ENCODE measurements at places on chromosomes 6 and 20.

- DNase-seq = no peak
These were observed 83.5 kb upstream of the SYNCRIP start for GRCh38 chr6:85726206-85726605.

GRCh38 chr20:4006640-4007039 is 8.7 kb downstream of the RNF24 start:
- DNase-seq = no peak

- no peak for DNase-seq
These were observed 482.4 kb upstream of the MMS22L start for GRCh38 chr6:97765461-97765860.

DNA sequence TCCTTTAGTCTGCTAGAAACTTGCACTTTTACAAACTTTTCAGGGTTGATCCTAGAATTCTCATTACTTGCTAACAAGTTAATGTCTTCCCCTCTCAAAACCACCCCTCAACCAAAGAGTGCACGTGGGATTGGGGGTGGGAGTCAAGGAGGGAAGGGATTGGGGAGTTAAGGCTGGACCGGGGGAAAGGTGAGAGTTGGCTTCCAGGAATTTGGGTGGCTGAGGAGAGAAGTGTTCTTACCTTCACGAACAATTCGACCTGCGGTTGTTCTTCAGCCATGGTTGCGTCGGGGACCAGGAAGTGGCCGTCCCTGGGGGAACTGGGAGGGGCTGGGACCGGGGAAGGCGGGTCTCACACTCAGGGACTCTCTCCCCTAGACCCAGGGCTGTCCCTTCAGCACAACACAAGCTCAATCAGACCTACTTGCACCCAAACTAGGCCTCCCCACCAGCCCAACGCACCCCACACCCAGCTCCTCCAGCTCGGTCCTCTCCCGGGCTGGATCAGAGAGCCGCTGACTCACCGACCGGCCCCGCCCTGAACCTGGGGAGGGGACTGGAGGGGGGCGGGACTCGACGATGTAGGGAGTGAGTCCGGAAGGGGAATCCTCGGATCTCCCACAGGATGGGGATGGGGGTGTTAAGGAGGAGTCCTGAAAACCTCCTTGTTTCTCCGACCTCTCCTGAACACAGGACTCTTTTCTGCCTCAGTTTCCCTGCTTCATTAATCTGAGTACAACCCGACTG is at the start of gene CLIC1:
CLIC1 (minus strand) TSS at position 510 of the 747 bp plus-strand sequence; CDS start at position 280, 230 bp downstream.
- DNase-seq = peak; percentile 61

GRCh38 chr6:157996918-157997702 is 15.4 kb downstream of the SYNJ2 start:
- no peak for DNase-seq

GRCh38 chr6:138520463-138520862 is 21.2 kb upstream of the NHSL1 start:
- DNase-seq = no peak

- DNase-seq = no peak
These were observed 416 bp upstream of the POLR1H start for GRCh38 chr6:30060606-30061091.

DNA sequence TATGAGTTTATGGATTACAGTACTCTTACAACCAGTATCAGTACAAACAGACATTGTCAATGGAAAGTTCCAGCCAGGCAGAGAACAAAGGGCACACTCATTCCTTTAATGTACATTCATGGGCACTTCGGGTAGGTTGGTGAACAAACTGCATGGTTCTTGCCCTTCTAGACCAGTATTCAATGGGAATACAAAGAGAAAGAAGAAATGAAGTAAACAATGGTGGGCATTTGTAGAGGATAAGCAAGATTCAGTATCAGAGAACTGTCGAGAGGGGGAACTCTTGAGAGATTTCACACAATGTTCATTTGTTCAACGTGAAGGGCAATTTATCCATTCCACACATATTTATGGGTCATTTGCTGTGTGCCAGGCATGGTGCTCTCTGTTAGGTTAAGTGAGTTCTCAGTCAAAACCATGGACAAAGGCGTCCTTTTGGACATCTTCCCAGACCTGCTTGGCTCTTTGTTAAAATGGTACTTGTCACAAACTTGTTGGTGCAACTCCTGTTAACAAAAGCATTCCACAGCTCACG is 714.8 kb downstream of the DHX35 start:
- no peak for DNase-seq

- DNase-seq = no peak
These were observed 469 bp downstream of the SYNJ2 start for GRCh38 chr6:157982102-157982562.

DNA sequence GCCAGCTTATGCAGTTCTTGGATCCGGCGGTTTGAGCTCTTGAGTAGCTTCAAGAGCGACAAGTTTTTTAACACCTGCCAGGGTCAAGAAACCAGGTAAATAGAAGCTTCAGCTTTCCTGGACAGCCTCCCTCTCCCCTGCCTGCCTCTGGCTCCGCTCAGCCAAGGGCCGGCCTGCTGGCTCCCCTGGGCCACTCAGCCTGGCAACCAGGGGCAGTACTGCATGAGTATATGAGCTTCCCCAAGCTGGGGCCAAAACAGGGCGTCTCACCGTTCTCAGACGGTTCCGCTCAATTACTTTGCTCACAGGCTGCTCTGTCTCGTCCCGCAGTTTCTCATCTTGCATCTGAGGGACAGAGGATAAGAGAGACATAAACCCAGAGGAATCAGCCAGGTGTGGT is 856 bp downstream of the TP53TG5 start:
- no peak for DNase-seq

DNA sequence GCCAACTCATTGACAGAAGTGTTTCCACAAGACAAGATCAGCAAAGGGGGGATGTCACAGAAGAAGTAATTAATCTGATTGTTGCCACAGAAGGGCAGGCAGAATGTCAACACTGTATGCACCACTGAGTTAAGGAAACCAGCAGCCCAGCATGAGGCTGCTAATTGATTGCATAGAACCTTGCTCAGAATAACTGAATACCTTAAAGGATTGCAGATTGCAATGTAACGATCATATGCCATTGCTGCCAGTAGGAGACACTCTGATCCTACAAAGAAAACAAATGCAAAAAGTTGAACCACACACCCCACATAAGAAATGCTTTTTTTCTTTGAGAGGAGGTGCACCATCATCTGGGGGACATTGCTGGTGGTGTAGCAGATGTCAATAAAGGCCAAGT is 13.1 kb downstream of the OR5V1 start:
- no peak for DNase-seq

DNA sequence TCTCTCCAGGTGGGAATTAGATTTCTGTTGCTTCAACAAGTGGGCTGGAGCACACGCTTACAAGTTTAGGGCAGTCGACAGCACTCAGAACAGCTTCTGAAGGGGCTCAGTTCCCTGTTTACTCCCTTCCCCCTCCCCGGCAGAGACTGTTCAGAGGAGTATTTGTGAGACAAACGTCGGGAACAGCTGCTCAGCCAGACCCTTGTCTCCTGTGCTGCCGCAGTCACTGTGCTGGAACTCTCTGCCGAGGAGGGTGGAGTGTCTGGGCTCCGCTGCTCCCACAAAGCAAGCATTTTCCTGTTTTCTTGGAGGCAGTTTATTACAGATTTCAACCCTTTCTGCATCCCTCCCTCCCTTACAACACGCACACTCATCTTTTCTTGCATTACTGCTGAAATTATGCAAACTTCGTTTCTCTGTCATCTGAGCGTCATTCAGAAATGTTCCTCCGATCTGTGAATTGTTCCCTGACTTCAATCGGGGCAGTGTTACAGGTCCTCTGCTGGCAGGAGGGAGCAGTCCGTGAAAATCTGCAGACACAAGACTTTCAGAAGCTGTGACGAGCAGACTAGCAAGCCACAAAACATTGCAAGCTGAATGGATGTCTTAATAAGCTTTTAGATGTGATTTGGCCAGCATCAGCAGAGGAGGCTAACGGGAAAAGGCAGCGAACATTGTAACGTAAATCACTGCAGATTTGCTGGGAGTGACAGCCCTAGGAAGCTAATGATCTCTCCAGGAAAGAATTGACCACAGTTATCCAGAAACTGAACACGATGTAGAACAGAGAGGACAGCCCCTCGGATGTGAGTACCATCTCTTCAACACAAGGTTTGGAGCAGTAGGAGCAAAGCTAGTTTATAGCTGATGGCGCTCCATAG is 76.2 kb downstream of the LYRM2 start:
- DNase-seq = no peak

DNA sequence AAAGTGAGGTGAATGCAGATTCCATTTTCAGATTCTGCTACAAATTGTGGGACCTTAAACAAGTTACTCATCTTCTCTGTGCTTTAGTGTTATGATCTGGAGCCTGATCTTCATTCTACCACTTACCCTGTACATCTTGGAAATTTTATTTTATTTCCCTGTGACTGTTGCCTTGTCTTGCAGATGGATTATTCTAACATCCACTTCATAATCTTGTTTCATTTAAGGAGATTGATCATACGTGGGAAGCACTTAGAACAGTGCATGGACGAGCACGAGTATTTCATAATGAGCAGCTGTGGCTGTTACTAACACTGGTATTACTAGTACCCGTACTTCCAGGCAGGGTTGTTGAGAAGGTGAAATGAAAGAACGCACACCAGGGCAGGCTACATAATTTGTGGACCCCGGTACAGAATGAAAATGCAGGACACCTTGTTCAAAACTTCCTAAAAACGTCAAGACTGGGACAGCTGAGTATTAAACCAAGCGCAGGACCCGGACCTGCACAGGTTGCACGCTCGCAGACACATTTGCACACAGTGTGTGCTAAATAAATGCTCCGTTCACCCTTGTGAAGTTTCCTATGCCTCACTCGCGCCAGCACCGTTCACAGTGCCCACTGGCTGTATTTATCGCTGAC is 535 bp upstream of the CCDC170 start:
- DNase-seq = no peak

GRCh38 chr20:46293084-46293483 is 15.2 kb downstream of the CDH22 start:
- DNase-seq = no peak

- DNase-seq = no peak
These were observed 26.6 kb downstream of the NCOA6 start for GRCh38 chr20:34798871-34799270.

- DNase-seq = no peak
These were observed 3.7 kb downstream of the KIF16B start for GRCh38 chr20:16569246-16570153.

DNA sequence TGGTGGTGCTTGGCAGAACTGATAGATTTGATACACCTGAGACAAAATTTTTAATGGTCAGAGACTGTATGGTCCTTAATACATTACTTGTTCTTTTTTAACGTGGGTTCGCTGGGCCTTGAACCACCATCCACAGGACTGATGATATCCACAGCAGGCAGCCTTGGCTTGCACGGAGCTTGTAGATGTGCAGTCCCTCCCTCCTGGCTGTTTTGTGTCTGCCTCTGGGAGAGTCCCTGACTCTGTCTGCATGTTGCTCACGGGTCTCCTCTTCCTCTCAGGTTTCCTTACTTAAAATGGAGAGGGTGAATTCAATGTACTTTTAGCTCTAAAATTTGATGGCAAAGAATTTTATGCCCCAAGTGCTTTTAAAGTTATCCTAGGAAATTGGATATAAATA is 17.5 kb downstream of the KIF25 start:
- DNase-seq = no peak

- no peak for DNase-seq
These were observed 159.4 kb downstream of the CDK19 start for GRCh38 chr6:110655821-110656220.

- DNase-seq = no peak
These were observed 137.5 kb upstream of the BACH2 start for GRCh38 chr6:90434094-90434493.

GRCh38 chr6:40440053-40440452 is 147.1 kb downstream of the LRFN2 start:
- no peak for DNase-seq

DNA sequence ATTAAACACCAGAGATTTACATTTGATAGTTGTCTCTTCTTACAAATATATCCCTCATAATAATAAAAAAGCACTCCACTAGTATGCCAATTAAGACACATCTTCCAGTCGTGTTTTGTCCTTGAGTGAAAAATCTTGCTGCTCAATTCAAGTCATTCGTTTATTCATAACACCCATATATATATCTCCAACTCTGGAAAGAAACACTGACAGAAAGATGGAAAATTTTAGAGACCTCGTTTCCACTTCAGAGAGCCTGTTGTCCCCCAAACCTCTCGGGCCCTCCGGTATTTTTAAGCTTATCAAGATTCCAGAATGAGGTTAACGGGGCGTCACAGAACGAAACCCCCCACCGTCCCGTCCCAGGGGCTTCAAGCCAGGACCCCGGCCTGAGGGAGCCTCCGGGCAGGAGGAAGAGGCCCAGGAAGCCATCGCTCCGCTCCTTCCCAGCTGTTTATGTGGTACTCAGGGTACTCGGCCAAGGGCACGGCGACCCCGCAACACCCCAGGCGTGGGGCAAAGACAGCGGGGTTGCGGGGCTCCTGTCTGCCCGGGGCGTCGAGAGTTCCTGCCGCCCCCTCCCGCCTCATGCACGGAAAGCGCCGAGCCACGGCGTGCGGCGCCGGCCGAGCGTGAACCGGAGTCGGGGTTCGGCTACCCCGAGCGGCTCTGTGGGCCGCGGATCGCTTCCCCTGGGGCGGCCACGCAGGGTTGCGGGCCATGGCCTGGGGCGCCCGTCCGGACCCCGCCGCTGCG is 623 bp upstream of the SNX9 start:
- DNase-seq = no peak

Measured in stimulated activated CD8-positive, alpha-beta memory T cell treated with anti-CD3 and anti-CD28 coated beads, Interleukin-7, amount 100 ng/mL, for 1 hour (primary cell).